ENCODE measurements at places on chromosomes 1 and 21. TPM values are rescaled to one million over a fixed set of nuclear protein-coding genes. Genes with fewer than 3 reads are reported as not detected.
A peak's percentile ranks its signal among the peaks of the same experiment; 100 is the strongest.

DNA sequence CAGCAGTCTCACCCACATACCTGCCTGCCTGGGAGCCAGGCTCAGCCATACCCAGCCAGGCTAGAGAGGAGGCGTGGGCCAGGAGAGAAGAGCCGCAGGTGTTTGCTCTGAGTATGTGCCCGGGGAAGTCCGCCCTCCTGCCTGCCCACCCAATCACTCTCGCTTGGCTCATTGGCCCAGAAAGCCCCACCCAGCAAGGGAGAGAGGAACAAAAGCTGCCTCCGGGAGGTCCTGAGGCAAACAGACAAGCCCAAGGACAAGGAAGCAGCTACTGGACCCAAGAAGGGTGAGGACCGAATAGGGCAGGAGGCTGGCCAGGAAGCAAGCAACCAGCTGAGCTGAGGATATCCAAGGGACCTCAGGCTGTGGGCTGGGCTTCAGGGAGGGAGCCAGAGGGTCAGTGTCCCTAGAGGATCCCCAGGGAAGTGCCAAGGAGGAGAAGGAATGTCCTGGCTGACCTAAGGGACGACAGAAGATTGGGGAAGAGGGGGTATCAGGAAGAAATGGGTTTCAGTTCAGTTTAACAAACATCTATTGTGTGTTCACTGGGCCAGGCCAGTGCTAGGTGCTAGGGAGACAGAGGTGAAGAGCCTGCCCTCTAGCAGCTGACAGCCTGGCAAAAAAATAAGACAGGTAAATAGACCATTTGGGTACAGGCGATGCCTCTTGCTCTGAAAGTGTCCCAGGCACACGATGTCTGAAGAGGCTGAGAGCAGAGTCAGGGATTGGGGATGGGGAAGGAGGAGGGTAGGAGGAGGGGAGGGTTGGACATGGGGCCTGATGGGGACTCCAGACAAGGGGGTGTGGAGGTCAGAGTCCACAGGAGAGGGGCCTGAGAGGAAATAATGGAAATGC is at the start of gene GJB4:
TSS of gene GJB4 (plus strand) at position 238 of the 855 bp plus-strand sequence. CDS start 1,515 bp downstream, outside the sequence.
- H3K27ac ChIP-seq = no peak within 1 kb of the TSS
- no peak within 1 kb of the TSS for H3K4me3 ChIP-seq
- DNase-seq = no peak

- H3K4me1 ChIP-seq = peaks cover 71% of the 10 kb centered on the region
- peak; percentile 94 for DNase-seq
These were observed 300.0 kb downstream of the RRAGC start for GRCh38 chr1:38559446-38560165.

DNA sequence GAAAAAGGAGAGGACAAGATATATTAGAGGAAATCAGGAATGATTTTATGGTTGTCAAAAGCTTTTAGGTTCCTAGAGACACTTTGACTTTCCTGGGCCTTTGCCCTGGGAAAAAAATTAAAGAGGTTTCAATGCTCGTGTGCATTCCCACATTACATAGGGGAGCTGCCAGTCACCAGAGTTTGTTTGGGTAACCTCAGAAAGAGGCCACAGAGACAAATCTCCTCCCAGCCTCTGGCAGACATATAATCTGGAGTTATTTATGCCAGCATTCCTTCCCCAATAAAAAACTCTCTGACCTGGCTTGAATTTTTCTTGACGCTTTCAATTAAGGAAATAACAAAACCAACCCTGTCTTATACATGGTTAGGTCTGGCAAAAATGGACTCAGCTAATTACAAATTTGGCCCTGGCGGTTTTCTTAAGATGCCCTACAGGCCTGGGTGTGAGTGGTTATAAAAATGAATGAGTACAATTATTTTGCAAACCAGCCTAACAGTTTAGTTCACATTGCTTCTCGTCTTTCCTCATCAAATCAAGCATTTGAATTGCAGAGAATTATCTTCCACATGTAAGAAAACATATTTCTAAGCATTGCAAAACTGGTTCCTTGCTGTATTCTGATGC is 63.7 kb downstream of the WLS start:
- H3K4me1 ChIP-seq = no peaks in the 10 kb centered on the region
- no peak overlapping the region for H3K27ac ChIP-seq
- H3K27me3 ChIP-seq = no peaks in the 10 kb centered on the region
- no peaks in the 10 kb centered on the region for H3K36me3 ChIP-seq
- H3K4me3 ChIP-seq = no peak overlapping the region

DNA sequence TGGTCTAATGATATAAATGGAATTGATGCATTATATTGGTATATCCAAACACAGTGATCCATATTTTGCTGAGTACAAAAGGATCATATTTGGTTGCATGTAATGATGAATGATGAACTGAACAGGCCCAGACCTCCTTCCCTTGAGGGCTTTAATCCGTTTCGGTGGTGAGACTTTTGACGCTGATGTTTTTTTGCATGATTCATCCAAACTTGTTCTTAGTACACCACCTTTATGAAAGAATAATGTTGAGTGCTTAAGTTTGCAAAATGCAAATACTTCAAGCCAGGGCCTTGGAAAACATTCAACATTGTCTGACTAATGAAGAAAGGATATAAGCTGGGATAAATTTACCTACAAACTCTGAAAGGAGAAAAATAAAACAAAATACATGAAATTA is 19.2 kb downstream of the HOOK1 start:
- H3K4me3 ChIP-seq = no peak overlapping the region
- H3K4me1 ChIP-seq = no peaks in the 10 kb centered on the region
- H3K36me3 ChIP-seq = peaks cover 16% of the 10 kb centered on the region
- H3K27ac ChIP-seq = no peak overlapping the region

DNA sequence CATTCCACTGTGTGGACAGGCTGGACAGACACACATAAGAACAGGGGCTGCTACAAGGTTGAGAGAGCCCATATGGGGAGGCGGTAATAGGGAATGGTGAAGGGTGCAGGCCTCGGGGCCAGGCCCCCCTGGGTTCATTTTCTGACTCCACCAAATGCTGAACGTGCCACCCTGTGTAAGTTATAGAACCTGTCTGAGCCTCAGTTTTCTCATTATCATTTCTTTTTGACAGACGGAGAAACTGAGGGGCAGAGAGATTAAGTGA is 569.5 kb downstream of the PTPRU start:
- H3K27ac ChIP-seq = no peak overlapping the region
- no peaks in the 10 kb centered on the region for H3K4me1 ChIP-seq
- H3K27me3 ChIP-seq = peaks cover 4% of the 10 kb centered on the region

- H3K27ac ChIP-seq = no peak overlapping the region
- no peak for DNase-seq
- H3K4me1 ChIP-seq = no peaks in the 10 kb centered on the region
- peaks cover 9% of the 10 kb centered on the region for H3K27me3 ChIP-seq
- no peaks in the 10 kb centered on the region for H3K36me3 ChIP-seq
These were observed 43.5 kb downstream of the ALPL start for GRCh38 chr1:21552715-21553114.

GRCh38 chr21:17370263-17370662 is 142.6 kb upstream of the CXADR start:
- peaks cover 3% of the 10 kb centered on the region for H3K4me1 ChIP-seq
- no peak overlapping the region for H3K4me3 ChIP-seq
- DNase-seq = no peak
- H3K36me3 ChIP-seq = no peaks in the 10 kb centered on the region

GRCh38 chr1:11342621-11343032 is 69.6 kb downstream of the UBIAD1 start:
- H3K4me1 ChIP-seq = peaks cover 5% of the 10 kb centered on the region
- peaks cover 18% of the 10 kb centered on the region for H3K27me3 ChIP-seq
- H3K36me3 ChIP-seq = no peaks in the 10 kb centered on the region
- DNase-seq = no peak
- no peak overlapping the region for H3K27ac ChIP-seq
- no peak overlapping the region for H3K4me3 ChIP-seq

GRCh38 chr1:241465673-241466072 is 53.9 kb downstream of the FH start:
- H3K4me3 ChIP-seq = no peak overlapping the region
- peaks cover 2% of the 10 kb centered on the region for H3K27me3 ChIP-seq

- H3K36me3 ChIP-seq = no peaks in the 10 kb centered on the region
- no peak for DNase-seq
- no peak overlapping the region for H3K4me3 ChIP-seq
- no peaks in the 10 kb centered on the region for H3K4me1 ChIP-seq
These were observed 35.0 kb downstream of the OVGP1 start for GRCh38 chr1:111392460-111392945.

DNA sequence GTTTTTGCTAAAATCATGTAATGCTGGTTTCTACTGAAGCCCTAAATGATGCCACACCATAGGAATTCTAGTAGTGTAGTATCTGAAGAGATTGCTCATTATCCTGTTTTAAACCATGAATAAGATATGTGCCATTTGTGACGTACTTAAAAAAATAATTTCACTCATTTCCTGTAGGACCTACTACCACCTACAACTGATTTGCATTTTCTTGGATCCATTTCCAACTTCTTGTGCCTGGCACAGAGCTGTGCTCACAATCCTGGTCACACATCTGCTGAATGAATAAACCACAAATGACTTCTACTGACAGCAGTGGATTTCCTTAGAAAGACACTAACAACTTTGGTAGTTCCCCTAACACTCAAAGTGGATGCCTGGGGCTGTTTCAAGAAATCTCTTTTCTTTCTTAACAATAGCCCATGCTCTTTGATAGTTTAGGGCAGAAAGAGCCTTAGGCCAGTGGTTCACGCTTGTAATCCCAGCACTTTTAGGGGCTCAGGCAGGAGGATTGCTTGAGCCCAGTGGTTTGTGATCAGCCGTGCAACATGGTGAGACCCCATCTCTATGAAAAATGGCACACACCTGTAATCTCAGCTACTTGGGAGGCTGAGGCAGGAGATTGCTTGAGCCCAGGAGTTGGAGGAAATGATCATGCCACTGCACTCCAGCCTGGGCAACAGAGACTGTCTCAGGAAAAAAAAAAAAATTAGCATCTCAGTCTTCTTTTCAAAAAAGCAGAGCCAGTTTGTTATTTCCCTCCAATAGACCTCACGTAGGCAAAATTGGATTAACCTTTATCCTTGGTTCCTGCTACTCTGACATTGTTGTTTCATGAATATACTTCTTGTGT is 13.0 kb upstream of the BATF3 start:
- H3K27me3 ChIP-seq = peaks cover 13% of the 10 kb centered on the region
- H3K27ac ChIP-seq = peak overlapping the region; percentile 76
- peaks cover 21% of the 10 kb centered on the region for H3K4me1 ChIP-seq
- H3K36me3 ChIP-seq = no peaks in the 10 kb centered on the region

DNA sequence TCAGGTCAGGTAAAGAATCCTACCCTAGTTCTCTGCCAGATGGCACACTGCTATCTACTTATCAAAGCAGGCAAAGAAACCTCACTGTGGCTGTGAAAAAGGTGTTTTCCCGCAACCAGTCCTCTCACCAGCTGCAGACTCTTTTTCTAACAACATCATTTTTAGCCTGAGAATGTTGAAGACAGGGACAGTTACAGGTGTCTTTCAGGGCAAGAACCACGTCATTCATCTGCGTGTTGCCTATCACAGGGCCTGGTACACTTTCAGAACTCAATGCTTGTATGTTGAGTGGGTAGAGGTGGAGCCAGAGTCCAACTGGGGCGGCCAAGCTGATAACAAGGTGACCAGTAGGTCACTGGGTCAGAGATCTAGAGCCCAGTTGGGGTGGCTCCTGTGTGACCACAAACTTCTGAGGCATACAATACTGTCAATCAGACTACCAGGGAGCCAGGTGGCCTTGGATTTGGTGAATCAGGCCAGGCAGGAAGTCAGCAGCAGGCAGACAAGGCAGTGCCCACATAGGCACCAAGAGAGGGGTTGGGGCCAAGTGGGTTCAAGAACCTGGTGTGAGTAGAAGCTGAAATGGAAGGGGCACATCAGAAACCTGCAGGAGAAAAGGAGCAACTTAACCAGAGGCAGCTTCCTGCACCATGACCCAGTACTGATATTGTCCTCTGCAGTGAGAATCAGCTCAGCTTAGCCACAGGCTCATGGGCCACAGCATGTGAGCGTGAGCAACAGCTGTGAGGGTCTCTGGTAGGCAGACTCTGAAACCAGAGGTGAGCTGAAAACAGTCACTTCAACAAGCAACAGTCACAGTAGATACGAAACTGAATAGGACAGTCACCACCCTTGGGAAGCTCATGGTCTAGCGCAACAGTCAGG is 123.6 kb downstream of the DTL start:
- no peaks in the 10 kb centered on the region for H3K36me3 ChIP-seq
- peak; percentile 28 for DNase-seq
- H3K4me3 ChIP-seq = no peak overlapping the region
- H3K27me3 ChIP-seq = no peaks in the 10 kb centered on the region
- peaks cover 29% of the 10 kb centered on the region for H3K4me1 ChIP-seq

GRCh38 chr21:26560612-26561011 is 12.5 kb downstream of the CYYR1 start:
- no peak overlapping the region for H3K27ac ChIP-seq
- H3K27me3 ChIP-seq = no peaks in the 10 kb centered on the region
- H3K4me1 ChIP-seq = no peaks in the 10 kb centered on the region

DNA sequence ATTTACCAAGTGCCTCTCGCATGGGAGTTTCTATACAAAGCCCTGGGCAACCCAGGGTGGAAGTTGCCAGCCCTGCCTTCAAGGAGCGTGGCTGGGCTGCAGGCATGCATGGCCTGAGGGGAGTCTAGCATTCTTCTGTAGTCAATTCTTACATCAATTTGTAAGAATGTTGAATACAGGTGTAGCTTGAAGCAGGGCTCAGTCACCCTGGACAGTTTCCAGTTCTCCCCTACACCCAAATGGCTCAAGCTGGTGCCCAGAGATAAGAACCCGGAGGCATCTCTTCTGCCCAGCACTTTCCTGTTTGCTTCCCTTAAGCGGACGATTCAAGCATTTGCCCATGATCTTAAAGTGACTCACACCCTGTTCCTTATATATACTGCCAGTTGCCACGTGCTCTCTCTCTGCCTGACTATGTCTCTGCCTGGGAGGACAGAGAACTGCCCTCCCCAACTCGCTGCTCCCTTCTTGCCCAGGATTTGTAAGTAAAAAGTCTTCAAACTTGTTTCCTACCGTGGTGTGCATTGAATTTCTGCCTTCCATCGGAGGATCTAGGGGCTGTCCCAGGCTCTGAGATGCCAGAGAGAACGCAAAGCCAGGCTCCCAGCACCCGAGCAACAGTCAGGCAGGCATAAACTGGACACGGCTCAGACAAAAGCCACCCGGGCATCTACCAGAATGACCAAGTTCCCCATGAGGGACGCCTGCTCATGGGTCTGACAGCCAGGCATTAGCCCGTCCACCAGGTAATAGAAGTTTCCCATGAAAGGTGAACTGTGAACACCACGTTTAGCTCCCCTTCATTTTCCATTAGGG is 50.9 kb upstream of the AJAP1 start:
- H3K4me3 ChIP-seq = no peak overlapping the region
- H3K27ac ChIP-seq = no peak overlapping the region
- no peaks in the 10 kb centered on the region for H3K36me3 ChIP-seq
- no peak for DNase-seq

UBL4B gene
- total RNA-seq = not detected

CFAP74 gene
- total RNA-seq = 0.41 TPM

UBQLN4 gene
- 39.8 TPM for total RNA-seq

GPX7 gene
- 21.5 TPM for total RNA-seq

TRIM62 gene
- total RNA-seq = 5.2 TPM

TSPAN1 gene
- not detected for total RNA-seq

MAGI3 gene
- 2.5 TPM for total RNA-seq

COL24A1 gene
- total RNA-seq = not detected

TPTE gene
- total RNA-seq = not detected

PCP4 gene
- not detected for total RNA-seq

TNFRSF4 gene
- total RNA-seq = 142 TPM

CD5L gene
- not detected for total RNA-seq

GCSAML gene
- total RNA-seq = 0.16 TPM

CYP4Z1 gene
- not detected for total RNA-seq
